GM20000 (cell line): ENCODE measurements at places on chromosomes 2 and 18.

- DNase-seq: no peak
These were observed 20.6 kb upstream of the EXOC6B start for GRCh38 chr2:72846171-72847095.

DNA sequence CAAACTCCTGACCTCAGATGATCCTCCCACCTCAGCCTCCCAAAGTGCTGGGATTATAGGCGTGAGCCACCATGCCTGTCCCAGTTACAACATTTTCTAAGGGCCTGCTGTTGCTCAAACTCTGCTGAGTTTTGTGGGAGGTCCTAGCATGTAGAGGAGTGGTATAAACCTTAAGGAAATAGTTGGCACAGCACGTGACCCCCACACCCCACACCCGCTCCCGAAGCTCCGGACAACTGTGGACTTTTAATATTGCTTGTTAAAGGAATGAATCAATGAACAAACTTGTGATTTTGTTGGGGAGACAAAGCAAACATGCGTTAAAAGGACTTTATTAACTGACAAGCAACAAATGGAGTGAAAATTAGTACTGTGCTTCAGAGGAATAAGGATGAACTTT is 137.8 kb upstream of the GATA6 start:
- no peak for DNase-seq

GRCh38 chr2:231359948-231360347 is 35.6 kb upstream of the B3GNT7 start:
- DNase-seq: no peak

GRCh38 chr2:19021100-19021476 is 337.3 kb downstream of the OSR1 start:
- no peak for DNase-seq

GRCh38 chr2:108823286-108823685 is 36.7 kb downstream of the CCDC138 start:
- DNase-seq: no peak

DNA sequence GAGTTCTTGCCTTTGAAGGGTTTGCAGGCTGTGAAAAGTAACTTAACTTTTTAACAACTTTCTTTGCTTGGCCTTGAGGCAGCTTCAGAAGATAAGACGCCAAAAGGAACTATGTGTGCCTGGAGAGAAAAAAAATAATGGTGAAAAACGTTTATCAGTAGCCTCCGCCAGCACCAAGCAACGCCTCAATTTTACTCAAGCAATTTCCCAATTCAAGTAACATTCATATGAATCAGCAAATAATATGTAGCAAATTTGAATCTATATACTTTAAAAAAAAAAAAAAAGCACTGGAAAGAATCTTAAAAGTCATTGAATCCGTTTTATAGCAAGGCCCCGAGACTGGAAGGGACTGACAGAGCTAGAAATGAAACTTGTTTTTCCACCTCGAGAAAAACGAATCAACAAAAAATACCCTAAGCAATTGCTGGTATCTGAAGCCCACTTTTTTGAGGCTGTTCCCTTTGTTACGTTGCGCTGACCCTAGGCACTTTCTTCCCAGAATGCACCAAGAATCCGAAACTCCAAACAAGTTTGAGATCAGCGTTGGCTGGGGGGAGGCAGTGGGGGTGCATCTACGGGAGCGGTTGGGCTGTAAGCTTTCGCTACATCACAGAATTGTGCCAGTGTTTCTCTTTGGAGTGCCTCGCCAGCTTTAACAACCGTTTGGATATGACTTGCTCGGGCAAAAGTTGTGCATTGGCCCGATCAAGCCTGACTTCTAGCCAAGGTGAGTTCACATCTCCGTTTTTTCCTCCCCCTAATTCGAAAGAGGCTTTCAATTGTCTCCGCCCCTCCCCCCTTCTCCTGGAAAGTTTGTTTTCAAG is 2.7 kb upstream of the TGIF1 start:
- DNase-seq: peak; percentile 18

GRCh38 chr2:65071499-65072180 is 15.4 kb downstream of the CEP68 start:
- no peak for DNase-seq

DNA sequence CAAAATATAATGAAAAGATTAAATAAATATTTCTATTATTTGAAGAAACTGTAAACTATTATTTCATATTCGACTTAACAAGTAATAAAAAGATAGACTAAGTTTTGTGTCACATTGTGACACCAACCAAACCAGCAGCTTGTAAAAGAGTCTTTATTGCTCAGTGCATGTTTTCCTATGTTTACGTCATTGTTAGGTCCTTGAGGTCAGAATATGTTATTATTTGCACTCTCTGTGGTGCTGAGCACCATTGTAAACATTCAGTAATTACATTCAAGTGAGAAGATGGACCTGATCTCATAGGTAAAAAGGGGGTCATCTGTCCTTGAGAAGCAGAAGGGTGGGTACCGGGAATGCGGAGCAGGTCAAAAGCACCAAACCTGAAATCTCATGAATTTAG is 1999.1 kb upstream of the CELF4 start:
- no peak for DNase-seq

DNA sequence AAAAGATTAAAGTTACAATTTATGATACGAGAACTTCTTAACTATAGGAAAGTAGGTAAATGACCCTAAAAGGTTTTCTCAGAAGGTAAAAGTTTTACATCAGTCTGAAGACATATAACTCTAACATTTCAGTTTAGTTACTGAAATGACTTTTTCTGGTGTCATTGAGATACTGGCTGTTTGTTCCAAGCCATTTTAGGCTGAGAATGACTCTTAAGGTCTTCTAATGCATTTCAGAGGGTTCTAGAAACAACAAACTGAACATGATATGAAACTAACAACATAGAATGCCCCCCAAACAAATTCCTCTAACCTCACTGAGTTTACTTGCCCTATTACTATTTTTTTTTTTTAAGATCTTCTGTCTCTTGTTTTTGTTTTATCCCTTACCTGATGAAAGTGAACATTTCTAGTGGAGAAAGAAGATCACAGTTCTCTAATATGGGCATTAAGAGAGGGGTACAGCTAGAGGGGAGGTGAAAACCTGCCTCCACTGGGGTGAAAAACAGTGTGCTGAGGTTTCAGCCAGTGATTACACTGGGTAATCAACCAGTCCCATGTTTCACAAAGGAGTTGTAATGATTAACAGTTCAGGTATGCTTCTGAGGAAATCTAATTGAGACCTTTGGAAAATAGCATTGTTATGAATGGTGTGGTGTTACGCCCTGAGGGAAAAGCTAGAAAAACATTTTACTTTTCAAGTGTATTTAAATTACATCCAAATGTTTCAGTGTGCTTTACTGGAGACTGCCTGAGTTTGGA is 11.2 kb downstream of the NABP1 start:
- DNase-seq: no peak

DNA sequence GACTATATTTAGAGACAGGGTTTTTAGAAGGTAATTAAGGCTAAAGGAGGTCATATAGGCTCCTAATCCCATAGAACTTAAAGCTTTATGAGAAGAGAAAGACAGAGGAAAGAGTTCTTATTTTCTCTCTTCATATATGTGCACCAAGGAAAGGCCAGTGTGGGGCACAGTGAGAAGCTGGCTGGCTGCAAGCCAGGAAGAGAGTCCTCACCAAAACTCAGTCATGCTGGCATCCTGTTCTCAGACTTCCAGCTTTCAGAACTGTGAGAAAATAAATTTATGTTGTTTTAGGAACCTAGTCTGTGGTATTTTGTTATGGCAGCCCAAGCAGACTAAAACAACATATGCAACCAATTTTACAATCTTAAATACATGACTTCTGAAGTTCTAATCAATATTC is 31.5 kb upstream of the ATIC start:
- no peak for DNase-seq

DNA sequence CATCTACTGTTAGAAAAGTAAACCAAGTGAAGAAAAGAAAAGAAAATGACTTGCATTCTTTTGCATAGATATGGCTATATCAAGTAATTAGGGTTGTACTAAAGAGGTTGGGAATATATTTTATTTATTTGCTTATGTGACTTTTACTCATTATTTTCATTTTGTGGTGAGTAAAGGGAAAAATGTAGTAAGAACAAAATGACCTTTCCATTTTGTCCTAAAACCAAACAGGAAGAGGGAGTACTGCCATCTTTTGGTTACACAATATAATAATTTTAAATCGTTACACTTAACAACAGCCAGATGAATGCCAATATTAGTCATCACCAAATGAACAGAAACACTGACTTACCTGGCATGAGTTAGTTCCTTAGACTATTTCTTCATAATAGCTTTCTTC is 47.3 kb upstream of the NDUFV2 start:
- peak; percentile 27 for DNase-seq

- DNase-seq: peak; percentile 59
These were observed 399.3 kb downstream of the LRATD1 start for GRCh38 chr2:15031745-15032240.

DNA sequence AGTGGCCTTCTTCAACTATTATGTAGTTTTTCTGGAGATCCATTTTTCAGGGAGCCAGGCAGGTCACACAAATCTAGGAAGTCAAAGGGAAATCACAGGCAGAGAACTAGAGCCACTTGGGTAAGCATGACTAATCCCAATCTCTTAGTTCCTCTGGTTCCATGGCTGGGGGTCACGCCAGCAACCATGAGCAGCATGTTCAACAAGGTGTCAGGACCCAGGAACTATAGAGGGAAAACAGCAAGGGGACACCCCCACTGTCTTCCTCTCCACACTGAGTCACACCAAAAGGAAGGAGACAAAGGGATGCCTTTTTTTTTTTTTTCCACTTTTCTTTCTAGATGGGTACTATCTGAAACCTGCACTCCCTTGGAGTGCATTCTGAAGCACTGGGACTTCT is 250.9 kb downstream of the OTX1 start:
- no peak for DNase-seq

DNA sequence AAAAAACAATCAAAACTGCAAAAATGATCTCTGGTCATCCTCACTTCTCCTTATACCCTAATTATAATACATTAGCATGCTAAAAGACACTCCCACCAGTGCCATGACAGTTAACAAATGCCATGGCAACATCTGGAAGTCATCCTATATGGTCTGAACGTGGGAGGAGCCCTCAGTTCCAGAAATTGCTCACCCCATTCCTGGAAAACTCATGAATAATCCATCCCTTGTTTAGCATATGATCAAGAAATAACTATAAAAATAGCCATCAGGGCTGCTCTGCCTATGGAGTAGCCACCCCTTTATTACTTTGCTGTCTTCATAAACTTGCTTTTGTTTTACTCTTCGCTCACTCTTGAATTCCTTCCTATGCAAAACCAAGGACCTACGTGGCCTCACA is 5.7 kb upstream of the C2orf80 start:
- no peak for DNase-seq

GRCh38 chr2:222982010-222982908 is 69.7 kb upstream of the KCNE4 start:
- no peak for DNase-seq

- DNase-seq: no peak
These were observed 66.7 kb downstream of the TNS1 start for GRCh38 chr2:217935901-217936684.

DNA sequence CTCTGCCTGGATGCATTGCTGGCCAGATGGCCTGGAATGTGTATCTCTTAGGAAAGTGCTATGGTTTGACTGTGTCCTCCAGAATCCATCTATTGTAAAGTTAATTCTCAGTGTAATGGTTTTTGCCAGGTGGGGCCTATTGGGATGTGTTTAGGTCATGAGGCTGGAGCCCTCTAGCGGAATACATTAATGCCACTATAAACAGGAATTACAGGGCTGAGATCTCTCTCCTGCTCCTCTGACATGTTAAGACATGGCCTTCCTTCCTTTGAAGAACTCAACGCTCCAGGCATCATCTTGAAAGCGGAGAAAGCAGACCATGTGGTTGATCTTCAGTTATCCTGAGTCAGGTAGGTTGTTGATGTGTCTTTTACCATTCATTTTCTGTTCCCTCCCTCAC is 276.4 kb downstream of the RPIA start:
- DNase-seq: no peak
